Umbilical cord (tissue), 2 donors: ENCODE measurements at places on chromosomes 16 and 17. TPM values are rescaled to one million over a fixed set of nuclear protein-coding genes. Genes with fewer than 3 reads are reported as not detected.

- DNase-seq: no peak
Measured at GRCh38 chr16:85205747-85206471, 93.6 kb upstream of the CIBAR2 start.

DNA sequence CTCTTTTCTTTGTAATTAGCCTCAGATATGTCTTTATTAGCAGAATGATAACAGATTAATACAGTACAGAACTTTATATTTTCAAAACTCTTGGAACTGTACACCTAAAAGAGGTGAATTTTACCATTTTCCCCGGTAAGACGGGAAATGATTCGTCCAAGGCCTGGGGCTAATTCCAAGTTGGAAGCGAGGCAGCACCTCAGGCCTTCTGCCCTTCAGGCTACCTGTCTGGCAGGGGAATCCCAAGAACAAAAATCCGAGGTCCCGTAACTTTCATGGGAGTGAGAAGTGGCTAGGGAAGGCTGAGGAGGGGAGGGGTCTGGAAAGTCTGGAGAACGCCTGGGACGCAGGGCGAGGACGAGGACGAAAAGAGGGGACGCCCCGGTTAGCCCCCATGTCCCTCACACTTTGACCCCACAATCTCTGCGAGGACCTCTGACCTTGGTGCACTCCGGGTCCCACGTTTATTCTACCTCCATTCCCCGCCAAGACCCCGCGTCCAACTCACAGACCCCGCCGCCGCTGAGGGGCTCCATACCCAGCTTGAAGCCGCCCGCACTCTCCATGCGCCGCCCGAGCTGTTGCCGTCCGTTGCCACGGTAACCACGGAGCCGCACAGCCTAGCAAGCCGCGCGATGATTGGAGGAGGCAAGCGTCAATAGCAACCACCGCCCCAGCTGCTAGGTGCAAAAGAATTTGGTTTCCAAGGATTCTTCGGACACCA, at the start of gene HYDIN:
TSS of gene HYDIN (minus strand) at position 601 of the 724 bp plus-strand sequence. CDS start 43,827 bp downstream, outside the sequence.
- DNase-seq: peak; percentile 54

Gene ZNF624
- total RNA-seq: 16.9 TPM

Gene SSTR5
- not detected for total RNA-seq

Gene ZNF205
- 8.9 TPM for total RNA-seq

Gene SCN4A
- total RNA-seq: under 0.01 TPM
